Amygdala (tissue), 56 donors: ENCODE measurements at places on chromosomes 11 and 22.

DNA sequence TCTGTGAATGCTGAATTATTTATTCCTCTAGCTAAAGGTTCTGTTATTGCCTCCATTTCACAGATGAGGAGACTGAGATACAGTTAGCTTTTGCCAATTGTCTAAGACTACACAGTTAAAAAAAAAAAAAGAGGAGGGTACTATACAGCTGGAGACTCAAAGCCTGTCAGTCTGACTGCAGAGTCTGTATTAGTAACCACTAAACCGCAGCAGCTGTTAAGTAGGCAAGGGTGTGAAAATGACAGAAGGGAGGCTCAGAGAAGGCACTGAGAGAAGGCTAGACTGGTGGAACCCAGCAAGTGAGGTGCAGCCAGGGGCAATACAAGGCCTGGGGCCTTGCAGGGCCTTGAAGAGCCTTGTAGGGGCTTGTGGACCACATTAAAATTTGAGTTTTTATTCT lies 181.2 kb downstream of the CSNK2A3 start:
- no peak for DNase-seq

- DNase-seq, result no peak
Observed at GRCh38 chr11:23284631-23285030, 424.4 kb upstream of the CCDC179 start.

DNA sequence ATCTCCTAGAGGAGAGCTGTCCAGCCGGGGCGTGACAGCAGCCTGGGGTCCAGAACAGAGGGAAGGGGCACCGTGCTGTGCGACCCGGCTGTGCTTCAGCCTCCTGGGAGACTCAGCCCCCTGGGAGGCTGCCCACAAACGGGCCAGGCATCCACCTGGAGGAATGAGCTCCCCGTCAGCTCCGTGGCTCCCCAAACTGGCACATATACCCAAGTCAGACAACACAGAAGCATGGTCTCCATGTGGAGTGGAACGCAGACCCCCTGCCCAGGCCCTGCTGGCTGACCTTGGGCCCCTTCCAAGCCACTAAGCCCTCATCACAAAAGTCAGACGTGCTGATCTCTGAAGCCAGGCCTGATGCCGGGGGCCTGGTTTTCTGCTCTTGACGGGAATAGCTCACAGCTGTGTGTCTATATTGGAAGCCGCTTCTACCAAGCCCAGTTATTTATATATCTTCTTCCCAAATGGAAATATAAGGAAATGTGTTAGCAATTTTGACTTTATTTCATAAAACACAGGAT lies 91.7 kb downstream of the BRD1 start:
- no peak for DNase-seq

DNA sequence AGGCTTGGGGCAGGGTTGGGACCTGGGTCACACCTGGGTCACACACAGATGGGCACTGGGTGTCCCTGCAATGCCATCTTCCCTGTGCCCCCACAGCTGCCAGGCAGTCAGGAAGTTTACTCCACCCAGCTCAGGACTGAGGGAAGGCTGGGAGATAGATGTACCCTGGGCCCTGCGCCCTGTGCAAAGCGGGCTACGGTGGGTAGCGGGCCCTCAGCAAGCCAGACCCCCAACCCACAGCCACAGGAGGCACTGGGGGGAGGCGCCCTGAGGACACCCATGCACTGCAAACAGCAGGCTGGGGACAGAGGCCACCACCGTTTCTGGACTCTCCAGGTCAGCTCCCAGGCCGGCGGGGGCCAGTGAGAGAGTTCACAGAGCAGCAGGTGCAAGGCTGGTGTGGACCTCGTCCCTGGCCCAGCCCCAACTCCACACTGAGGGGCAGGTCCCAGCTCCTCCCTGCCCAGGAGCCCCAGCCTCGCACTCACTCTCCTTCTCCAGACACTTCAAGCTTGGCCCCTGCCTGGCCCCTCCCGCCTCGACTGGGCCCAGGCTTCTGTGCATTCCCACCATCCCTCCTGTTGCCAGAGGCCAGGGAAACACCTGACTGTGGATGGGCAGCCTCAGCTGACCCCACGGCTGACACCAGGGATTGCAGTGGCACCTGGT lies 4.9 kb downstream of the DUSP8 start:
- no peak for DNase-seq

DNA sequence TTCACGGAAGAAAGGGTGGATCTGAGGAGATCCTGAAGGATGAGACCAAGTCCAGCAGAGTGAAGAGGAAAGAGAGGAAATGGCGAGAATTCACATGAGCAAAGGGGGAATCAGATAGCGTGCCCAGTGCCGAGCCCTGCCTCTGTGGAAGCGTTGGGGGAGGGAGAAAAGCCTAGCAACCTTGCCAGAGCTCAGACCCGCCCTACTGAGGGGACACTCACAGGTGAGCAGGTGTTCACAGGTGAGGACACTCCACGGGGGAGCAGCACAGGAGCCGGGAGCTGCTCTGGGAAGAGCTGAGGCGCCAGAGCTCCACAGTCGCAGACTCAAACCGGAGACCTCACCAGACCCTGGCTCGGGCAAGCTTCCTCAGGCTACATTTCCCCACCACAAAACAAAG lies 56.2 kb downstream of the MICAL3 start:
- DNase-seq, result no peak

DNA sequence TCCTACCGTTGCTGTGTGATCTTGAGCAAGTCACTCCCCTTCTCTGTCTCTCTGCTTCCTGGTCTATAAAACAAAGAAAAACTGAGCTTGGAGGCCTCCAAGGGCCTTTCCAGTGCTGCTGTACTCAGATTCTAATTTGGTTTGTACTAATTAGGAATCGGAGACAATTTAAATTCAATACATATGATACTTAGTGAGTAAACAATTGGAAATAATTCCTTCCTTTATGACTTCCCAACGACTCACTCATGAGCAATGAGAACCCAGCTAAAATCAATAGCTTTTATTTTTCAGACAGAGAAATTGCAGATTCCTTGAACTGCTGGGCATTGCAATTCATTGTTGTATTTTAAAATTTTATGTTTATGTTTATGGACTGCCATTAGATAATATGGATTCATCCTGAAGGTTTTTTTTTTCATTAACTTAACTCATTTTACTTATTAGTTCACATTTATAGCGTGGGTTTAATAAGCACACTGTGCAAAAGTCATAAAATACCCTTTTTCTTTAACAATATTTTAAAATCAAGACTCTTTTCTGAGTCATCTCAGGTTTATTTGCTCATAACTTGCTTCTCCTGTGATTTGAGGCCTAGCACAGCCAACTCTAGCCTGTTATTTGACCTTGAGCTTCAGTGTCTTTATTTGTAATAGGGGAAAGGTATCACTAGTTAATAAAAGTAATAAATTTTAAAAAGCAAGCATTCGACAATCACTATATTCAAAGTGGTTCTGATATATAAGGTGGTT lies 95.8 kb downstream of the TP53I11 start:
- DNase-seq, result no peak

- no peak for DNase-seq
Observed at GRCh38 chr11:47434011-47434786, 8.0 kb upstream of the PSMC3 start.

DNA sequence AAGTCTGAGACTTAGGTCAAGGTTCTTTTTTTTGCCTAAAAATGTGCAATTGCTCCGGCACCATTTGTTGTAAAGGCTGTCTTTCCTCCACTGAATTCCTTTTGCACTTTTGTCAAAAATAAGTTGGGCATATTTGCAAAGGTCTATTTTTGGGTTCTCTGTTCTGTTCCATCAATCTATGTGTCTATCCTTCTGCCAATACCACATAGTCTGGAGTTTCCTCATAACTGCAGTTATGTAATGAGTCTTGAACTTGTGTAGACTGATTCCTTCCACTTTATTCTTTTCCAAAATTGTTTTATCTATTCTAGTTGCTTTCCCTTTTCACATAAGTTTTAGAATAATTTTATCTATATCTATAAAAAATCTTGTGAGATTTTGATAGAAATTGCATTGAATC lies 6.7 kb downstream of the KCNJ5 start:
- DNase-seq, result no peak

DNA sequence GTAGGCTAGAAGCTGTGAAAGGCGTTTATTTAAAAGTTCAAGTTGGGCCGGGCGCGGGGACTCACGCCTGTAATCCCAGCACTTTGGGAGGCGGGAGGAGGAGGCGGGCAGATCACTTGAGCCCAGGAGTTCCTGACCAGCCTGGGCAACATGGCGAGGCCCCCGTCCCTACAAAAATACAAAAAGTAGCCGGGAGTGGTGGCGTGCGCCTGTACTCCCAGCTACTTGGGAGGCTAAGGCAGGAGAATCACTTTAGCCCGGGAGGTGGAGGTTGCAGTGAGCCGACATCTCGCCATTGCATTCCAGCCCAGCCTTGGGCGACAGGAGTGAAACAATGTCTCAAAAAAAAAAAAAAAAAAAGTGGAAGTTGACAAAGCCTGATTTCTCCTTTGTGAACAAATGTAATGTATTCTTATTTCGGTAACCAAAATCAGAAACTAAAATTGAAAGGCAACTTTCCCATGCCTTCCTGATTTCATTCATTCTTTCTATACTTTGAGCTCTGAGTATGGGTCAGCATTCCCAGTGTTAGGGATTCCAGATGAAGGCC lies 825 bp downstream of the PTPMT1 start:
- no peak for DNase-seq

DNA sequence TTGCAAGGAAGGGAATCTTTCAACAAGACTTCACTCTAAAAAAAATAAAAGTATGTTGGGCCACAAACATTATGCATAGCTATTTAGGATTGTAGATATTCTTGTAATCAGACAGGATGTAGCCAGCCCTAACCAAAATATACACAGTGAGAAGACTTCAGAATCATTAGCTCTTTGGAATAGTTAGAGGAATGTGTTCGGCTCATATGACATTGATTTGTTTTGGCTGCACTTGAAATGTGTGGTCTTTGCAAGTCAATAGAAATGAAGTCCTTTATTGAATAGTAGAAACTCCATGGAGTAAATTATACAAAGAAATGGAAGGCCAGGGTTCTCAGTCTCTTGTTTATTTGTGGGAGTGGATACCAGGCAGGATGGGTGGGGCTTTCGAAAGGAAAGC lies 692.1 kb downstream of the NTM start:
- DNase-seq, result no peak

- no peak for DNase-seq
Observed at GRCh38 chr22:20010307-20011122, 6.1 kb downstream of the ARVCF start.

GRCh38 chr22:42964994-42965699 lies 49.8 kb downstream of the PACSIN2 start:
- no peak for DNase-seq

- DNase-seq, result no peak
Observed at GRCh38 chr11:2325123-2325522, 23.3 kb downstream of the TSPAN32 start.

DNA sequence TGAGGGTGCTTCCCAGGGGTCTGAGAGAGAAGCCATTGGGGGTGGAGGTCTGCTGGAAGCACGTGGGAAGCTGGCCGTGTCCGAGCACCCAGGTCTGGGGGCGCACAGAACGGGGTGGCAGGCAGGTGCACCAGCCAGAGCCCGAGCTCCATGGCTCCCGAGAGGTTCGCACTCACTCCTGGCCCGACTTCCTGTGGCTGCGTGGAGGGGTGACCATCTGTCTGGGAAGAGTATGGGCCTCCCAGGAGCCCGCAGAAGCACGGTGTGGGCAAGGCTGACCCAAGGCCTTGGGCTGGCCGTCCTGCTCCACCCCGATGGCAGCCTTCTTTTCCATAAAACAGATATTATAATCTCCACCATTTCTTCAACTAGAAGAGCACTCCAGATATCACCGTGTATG lies 256.0 kb upstream of the B3GAT1 start:
- no peak for DNase-seq

GRCh38 chr11:76243193-76243956 lies 37.1 kb upstream of the WNT11 start:
- no peak for DNase-seq

- DNase-seq, result peak; percentile 69
Observed at GRCh38 chr11:6606471-6607189, 3.1 kb downstream of the ILK start.

DNA sequence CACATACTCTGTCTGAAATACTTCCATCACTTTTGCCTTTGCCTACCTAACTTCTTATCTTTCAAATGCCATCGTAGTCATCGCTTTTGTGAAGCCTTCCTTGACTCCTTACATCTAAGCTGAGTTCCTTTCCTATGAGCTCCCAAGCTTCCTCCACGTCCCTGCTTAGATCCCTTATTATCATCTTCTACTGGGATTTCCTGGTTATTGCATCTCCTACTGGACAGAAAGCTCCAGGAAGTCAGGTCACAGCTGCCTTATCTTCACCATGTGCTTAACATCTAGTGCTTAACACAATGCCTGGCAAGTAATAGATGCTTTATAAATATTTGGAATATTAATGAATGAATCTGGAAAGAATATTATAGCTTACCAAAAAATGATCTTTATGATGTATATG lies 5.9 kb downstream of the YPEL4 start:
- DNase-seq, result no peak

- no peak for DNase-seq
Observed at GRCh38 chr22:48079505-48080290, 1317.2 kb downstream of the TBC1D22A start.

- no peak for DNase-seq
Observed at GRCh38 chr11:128501008-128501407, 86.3 kb downstream of the ETS1 start.

- DNase-seq, result no peak
Observed at GRCh38 chr11:37142591-37142990, 544.6 kb upstream of the RAG2 start.

DNA sequence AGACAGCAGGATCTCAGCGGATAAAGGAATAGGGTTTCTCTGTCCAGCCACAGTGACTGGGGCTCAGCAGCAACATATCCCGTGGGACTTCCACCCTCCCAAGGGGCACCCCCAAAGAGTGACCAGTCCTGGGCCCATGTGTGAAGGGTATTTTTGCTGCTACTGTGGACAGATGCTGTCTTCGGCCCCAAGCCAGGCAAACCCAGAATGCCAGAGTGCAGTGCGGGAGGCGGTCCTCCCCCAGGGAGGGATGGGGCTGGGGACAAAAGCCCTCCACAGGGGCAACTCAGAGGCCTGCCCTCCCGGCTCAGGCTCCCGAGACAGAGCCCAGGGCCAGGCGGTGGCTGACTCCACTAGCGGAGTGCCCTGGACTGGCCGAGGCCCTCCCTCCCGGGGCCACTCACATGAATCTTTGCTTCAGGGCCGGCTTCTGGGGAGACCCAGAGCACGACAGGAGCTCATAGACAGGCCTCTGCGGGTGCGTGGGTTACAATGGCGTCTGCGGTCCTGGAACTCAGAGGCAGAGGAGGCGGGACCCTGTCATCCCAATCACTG lies 34.7 kb upstream of the WNT7B start:
- DNase-seq, result no peak

DNA sequence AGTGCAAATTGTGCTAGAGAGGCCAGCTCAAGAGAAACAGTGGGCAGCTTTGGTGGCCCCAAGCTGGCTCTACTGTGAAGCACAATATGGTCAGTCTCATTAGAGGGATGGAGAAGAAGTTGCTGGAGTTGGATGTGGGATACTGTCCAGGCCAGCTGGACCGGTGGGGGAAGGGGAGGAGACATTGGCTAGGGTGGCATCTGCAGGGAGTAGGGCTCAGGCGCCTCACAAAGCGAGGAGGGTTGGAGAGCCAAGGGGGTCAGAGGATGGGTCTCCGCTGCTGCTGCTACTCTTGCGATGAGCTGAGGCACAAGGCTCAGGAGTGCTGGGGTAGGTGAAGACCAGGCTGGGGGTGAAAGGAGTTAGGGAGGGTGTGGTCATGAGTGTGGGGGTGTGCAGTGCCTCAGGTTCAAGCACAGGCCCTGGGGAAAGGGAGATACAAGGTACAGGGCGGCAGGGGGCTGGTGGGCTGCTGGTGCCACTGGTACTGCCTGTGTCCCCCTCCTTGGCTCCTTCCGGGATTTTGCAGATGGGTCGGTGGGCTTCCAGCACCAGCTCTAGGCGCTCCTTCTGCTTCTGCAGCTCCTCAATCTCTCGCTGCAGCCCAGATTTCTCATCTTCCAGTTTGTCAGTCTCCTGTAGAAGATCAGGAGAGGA lies 2.3 kb downstream of the CCDC85B start:
- no peak for DNase-seq

GRCh38 chr11:129935723-129936122 lies 40.3 kb upstream of the NFRKB start:
- DNase-seq, result no peak
